WTC11 (cell line): ENCODE measurements at places on chromosomes 12 and 14.

- no peak overlapping the region for H3K27ac ChIP-seq
- peak; percentile 56 for DNase-seq
- H3K36me3 ChIP-seq: no peaks in the 10 kb centered on the region
- no peak overlapping the region for H3K4me3 ChIP-seq
- H3K4me1 ChIP-seq: peaks cover 3% of the 10 kb centered on the region
These were observed 9.1 kb downstream of the FAM181A start for GRCh38 chr14:93936245-93936644.

DNA sequence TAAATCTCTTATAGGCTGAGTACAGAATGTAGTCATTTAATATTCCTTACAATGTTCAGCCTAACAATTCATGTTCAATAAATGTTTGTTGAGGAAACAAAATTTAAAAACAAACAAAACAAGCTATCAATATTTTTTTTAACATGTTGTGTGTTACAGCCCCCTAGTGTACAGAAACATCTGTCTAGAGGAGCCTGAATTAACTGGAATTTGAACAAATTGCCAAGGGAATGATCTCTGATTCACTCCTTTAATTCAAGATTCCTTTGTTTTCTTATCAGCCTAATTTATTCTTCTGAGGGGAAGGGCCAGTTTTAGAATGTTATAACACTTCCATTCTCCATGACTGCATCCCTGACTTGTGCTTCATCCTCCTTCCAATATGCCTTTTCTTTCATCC is 127.2 kb downstream of the CMAS start:
- no peaks in the 10 kb centered on the region for H3K27me3 ChIP-seq
- DNase-seq: no peak
- no peaks in the 10 kb centered on the region for H3K4me1 ChIP-seq
- H3K36me3 ChIP-seq: no peaks in the 10 kb centered on the region
- H3K4me3 ChIP-seq: no peak overlapping the region

DNA sequence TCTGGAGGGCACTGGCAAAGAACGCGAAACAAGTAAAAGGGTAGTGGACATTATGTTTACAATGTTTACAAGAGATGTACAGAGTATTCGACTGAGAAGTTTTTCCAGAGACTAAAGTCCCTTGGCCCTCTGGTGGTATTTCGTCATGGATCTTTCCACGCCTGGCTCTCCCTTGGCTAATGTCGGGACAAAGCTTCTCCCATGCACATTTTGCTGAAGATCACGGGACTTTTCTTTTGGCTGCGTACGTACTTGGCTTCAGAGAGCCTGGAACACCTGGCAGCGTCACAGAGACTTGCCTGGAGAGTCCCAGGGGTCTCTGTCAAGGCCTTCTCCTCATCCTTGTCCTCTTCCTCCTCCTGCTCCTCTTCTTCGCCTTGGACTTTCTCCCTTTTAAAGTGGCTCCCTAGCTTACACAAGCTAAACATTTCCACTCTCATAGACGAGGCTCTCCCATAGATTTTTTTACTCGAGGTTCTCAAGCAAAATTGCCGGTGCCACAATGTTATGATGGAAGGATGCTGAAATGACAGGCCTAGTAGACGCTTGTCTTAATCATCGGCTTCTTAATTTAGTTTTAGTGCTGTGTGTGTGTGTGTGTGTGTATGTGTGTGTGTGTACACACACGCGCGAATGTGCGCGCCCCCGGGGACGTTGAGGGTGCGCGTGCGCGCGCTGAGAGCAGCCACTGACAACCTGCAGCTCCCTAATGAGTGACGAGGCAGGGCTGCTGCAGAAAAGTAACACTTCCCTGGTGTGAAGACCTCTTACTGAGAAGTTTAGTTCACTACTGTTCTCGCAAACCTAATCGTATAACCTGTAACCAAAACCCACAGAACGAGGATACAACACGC is 4.9 kb upstream of the FOXG1 start:
- peaks cover 61% of the 10 kb centered on the region for H3K4me1 ChIP-seq
- H3K27me3 ChIP-seq: peaks cover 98% of the 10 kb centered on the region
- H3K4me3 ChIP-seq: peak overlapping the region; percentile 38; the same call in 1 of the 2 replicates
- H3K36me3 ChIP-seq: no peaks in the 10 kb centered on the region
- no peak for DNase-seq
- no peak overlapping the region for H3K27ac ChIP-seq

GRCh38 chr12:20154052-20154451 is 214.3 kb upstream of the PDE3A start:
- no peak overlapping the region for H3K27ac ChIP-seq
- peaks cover 3% of the 10 kb centered on the region; the same call in 1 of the 2 replicates for H3K4me1 ChIP-seq
- H3K4me3 ChIP-seq: no peak overlapping the region
- H3K27me3 ChIP-seq: no peaks in the 10 kb centered on the region
- DNase-seq: no peak

- no peaks in the 10 kb centered on the region; the same call in 1 of the 2 replicates for H3K27me3 ChIP-seq
- no peak overlapping the region for H3K4me3 ChIP-seq
- H3K36me3 ChIP-seq: no peaks in the 10 kb centered on the region
- no peak overlapping the region for H3K27ac ChIP-seq
These were observed 723.7 kb upstream of the TBX3 start for GRCh38 chr12:115407723-115408122.

- DNase-seq: no peak
- peaks cover 45% of the 10 kb centered on the region for H3K36me3 ChIP-seq
- H3K4me3 ChIP-seq: no peak overlapping the region
- H3K27me3 ChIP-seq: peaks cover 25% of the 10 kb centered on the region
- H3K4me1 ChIP-seq: no peaks in the 10 kb centered on the region
These were observed 33.2 kb upstream of the FZD10 start for GRCh38 chr12:130128790-130129735.

DNA sequence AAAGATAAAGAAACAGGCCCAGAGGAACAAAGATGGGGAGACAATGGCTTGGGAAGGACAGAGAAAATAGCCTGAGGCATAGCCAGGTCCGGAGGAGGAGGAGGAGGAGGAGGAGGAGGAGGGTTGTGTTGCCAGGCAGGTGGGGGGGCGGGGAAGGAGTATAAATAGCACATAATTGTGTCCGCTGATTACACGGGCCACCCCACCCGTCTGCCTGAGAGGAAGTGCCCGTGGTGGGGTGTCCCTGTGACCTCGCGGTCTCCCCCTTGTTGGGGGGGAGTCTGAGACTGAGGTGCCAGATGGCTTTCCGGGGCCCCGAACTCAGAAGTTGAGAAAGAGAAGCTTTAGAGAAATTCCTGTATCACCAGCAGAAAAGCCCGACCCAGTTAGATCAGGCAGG is 1.9 kb upstream of the SP7 start:
- peaks cover 15% of the 10 kb centered on the region for H3K4me1 ChIP-seq
- no peak overlapping the region for H3K27ac ChIP-seq
- no peaks in the 10 kb centered on the region for H3K36me3 ChIP-seq
- no peak for DNase-seq

DNA sequence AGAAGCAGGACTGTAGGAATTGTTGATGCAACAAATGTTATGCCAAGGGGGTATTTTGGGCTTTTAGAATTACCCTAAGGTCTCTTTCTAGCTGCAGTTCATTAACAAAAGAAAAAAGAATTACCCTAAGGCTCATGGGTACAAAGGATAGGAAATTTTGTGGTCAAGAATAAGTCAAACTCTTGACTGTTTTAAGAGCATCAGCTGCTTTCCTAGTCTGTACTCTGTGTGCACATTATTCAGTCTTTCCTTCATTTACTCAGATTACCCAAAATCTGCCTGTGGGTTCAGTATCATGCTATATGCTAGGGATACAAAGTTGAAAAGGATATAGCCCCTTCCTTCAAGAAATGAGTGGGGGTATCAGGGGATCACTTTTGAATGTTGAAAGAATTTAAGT is 36.5 kb upstream of the CCDC88C start:
- H3K36me3 ChIP-seq: peaks cover 33% of the 10 kb centered on the region
- H3K27ac ChIP-seq: no peak overlapping the region; the same call in 1 of the 2 replicates
- DNase-seq: no peak
- no peaks in the 10 kb centered on the region for H3K27me3 ChIP-seq
- peaks cover 15% of the 10 kb centered on the region for H3K4me1 ChIP-seq

- H3K4me3 ChIP-seq: peak within 1 kb of the TSS; percentile 89
- H3K36me3 ChIP-seq: peaks cover 5% of the 10 kb centered on the region
- no peaks in the 10 kb centered on the region for H3K27me3 ChIP-seq
These were observed at the start of gene AP4S1 for GRCh38 chr14:31025367-31026076. Gene AP4S1 (plus strand): TSS chr14:31025649. CDS start chr14:31066197, 40,548 bp downstream.

GRCh38 chr12:54390668-54391551 is 6.4 kb upstream of the ZNF385A start:
- H3K4me1 ChIP-seq: peaks cover 68% of the 10 kb centered on the region
- H3K4me3 ChIP-seq: peak overlapping the region; percentile 83
- peaks cover 19% of the 10 kb centered on the region for H3K27me3 ChIP-seq
- no peaks in the 10 kb centered on the region for H3K36me3 ChIP-seq
- peak; percentile 85 for DNase-seq

DNA sequence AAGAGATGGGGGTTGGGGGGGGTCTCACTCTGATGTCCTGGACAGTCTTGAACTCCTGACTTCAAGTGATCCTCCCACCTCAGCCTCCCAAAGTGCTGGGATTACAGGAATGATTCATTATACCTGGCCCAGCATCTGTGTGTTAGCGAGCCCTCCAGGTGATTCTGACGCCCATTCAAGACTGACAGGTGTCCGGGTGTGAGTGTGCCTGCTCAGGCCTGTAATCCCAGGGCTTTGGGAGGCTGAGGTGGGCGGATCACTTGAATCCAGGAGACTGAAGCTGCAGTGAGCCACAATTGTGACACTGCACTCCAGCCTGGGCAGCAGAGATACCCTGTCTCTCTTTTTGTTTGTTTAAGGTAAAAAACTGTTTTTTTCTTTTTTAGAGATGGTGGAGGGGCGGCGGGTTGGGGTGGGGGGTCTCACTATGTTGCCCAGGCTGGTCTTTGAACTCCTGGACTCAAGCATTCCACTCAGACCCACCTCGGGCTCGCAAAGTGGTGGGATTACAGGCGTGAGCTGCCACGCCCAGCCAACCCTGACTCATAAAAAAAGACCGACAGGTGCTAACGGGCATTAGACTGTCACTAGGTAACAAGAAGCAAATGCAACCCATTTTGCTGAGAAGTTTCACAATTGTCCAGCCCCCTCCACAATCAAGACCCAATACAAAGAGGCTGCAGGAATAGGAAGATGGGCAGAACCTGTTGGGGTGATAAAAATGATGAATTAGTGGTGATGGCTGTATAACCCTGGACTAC is 4.7 kb downstream of the VSIG10 start:
- H3K4me3 ChIP-seq: no peak overlapping the region
- peaks cover 28% of the 10 kb centered on the region for H3K4me1 ChIP-seq
- DNase-seq: no peak
- no peak overlapping the region for H3K27ac ChIP-seq
- no peaks in the 10 kb centered on the region for H3K27me3 ChIP-seq

- H3K27me3 ChIP-seq: peaks cover 16% of the 10 kb centered on the region
- H3K27ac ChIP-seq: no peak overlapping the region
- DNase-seq: peak; percentile 0
- peaks cover 31% of the 10 kb centered on the region for H3K36me3 ChIP-seq
These were observed 1.4 kb downstream of the VAMP1 start for GRCh38 chr12:6469092-6469491.

GRCh38 chr12:131865180-131865875 is 29.1 kb upstream of the ULK1 start:
- peaks cover 24% of the 10 kb centered on the region for H3K4me1 ChIP-seq
- peak overlapping the region; percentile 74; the same call in 1 of the 2 replicates for H3K27ac ChIP-seq
- H3K36me3 ChIP-seq: no peaks in the 10 kb centered on the region
- no peak for DNase-seq

DNA sequence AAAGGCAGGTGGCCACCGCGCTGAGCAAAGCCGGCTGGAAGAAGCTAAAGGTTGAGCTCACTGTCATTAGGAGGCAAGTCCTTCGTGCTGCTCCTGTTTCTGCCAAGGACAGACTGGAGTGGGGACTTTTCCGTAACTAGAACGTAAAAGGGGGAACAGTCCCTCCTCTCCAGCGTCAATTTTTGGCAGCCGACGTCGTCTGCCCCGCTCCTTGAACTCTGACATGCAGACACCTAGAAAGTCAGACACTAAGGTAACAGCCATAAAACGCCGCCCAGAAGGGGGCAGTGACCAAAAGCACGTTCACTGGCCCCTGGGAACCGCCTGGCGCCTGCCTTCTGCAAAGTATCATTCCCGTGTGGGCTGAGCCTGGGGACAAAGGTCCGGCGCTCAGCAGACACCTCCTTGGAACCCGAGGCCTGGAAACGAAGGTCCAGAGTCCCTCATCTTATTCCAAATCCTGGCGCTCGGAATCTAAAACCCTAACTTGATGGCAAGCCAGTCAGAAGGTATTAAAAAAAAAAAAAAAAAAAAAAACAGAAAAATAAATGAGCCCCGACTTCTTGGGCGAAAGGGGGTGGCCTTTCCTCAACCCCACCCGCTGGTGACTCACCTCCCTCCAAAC is 1.1 kb upstream of the LRP1 start:
- H3K4me3 ChIP-seq: peak overlapping the region; percentile 85
- peaks cover 6% of the 10 kb centered on the region for H3K27me3 ChIP-seq
- H3K27ac ChIP-seq: peak overlapping the region; percentile 85

DNA sequence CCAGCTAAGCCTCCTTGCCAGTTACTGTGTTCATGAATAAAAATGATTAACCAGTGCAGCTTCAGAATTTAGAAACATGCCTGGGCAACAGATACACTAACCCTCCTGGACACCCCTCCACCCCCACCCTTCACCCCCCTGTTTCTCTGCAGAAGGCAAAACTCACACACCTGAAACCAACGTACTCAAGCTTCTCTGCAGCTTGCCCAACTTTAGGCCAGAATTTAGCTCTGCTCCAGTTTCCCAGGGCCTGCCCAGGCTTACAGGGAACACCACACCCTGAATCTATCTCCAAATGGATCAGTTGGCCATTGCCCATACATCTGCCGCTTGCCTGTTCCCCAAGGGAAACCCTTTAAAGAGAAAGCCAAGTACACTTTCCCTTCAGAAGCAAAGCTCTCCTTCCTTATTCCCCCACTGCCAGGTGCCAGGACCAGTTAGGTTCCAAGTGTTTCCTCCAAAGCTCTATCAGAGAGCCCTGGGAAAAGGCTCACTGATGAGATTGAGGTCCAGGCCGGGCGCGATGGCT is 1.8 kb upstream of the SPPL3 start:
- H3K27ac ChIP-seq: no peak overlapping the region
- DNase-seq: no peak
- peak overlapping the region; percentile 31; the same call in 1 of the 2 replicates for H3K4me3 ChIP-seq
- H3K27me3 ChIP-seq: no peaks in the 10 kb centered on the region

DNA sequence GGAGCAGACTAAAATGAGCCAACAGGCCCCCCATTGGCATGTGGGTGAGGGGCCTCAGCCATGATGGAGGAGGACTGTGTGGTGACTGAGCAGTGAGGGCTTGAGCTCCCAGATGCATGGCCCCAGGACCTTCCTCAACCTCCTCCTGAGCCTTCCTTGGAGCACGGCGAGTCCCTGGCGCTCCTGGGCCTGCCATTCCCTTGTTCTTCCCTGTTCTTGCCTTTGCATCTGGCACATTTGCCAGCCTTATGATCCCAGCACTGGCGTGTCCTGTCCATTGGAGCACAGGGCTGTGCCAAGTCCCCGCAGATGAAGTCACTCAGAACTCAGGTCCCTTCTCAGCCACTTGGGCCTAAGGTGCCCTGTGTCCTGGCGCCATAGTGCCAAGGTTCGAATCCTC is 40.3 kb upstream of the MEG3 start:
- no peaks in the 10 kb centered on the region for H3K36me3 ChIP-seq
- H3K4me1 ChIP-seq: peaks cover 16% of the 10 kb centered on the region
- H3K4me3 ChIP-seq: no peak overlapping the region
- no peak for DNase-seq
